ENCODE measurements at places on chromosomes 5 and 9.

DNA sequence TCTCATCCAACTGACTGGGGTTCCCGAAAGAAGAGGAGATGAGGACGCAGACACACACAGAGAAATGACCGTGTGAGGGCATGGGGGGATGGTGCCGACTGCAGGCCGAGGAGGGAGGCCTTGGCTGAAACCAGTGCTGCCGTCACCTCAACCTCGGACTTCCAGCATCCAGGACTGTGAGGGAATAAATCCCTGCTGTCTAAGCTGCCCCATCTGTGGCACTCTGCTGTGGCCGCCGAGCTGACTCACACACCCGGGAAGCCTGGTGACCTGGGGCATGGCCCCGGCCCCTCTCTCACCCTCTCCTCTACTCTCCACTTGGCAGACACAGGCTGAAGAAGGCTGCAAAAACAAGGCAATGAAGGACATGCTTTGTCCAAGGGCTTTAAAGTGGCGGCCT is 4.4 kb upstream of the COL5A1 start:
- DNase-seq, result no peak

DNA sequence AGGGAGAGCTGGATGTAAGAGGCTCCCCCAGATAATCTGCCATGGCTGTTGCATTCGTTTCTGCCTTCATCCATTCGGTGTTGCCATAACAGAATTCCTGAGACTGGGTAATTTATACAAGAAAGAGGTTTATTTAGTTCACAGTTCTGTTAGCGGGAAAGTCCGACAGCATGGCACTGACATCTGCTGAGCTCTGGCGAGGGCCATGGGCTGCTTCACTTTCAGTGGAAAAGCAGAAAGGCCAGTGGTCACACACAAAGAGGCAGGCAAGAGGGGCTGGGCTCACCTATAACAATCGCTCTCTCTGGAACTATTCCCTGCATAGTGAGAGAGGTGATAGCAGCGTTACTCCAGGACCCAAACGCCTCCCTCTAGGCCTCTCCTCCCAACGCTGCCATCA is 305.9 kb downstream of the MLLT3 start:
- no peak for DNase-seq

DNA sequence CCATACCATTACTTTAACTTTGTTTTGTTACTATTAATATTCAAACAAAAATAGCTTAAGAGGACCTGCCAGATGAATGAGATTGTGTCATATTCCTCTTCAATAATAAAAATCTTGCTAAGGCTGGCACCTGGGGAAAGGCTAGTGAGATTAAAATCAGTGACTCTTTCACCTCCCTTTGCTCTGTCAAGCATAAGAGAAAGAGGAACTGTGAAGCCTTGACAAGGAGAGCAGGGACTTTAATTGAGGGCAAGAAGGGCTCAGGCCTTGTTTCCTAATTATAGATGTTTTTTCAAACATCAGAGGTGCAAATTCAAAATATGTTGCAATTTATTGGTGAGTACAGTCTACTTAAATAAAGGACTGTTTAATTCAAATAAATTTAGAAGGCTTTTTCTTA is 91.7 kb downstream of the SPATA31D1 start:
- DNase-seq, result no peak

GRCh38 chr5:65825408-65826328 is 100.7 kb upstream of the ERBIN start:
- no peak for DNase-seq

DNA sequence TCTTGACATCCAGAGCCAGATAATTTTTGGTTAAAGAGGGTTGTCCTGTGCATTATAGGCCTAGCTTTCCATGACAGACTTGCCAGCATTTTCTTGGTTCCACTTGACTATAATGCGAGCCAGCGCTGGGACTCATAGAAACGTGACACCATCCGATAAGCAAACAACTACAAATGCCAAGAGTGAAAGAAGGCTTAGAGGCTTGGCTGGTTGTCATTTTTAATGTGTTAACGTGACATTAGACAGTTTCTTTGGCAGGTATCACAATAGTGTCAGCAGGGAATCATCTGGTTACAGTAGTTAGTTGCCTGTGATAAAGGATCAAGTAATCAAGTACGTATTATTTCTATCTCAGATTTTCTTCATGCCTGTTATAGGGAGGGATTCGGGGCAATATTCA is 20.0 kb upstream of the LIFR start:
- no peak for DNase-seq

- DNase-seq, result no peak
Measured at GRCh38 chr9:75946766-75947165, 56.3 kb downstream of the PCSK5 start.

DNA sequence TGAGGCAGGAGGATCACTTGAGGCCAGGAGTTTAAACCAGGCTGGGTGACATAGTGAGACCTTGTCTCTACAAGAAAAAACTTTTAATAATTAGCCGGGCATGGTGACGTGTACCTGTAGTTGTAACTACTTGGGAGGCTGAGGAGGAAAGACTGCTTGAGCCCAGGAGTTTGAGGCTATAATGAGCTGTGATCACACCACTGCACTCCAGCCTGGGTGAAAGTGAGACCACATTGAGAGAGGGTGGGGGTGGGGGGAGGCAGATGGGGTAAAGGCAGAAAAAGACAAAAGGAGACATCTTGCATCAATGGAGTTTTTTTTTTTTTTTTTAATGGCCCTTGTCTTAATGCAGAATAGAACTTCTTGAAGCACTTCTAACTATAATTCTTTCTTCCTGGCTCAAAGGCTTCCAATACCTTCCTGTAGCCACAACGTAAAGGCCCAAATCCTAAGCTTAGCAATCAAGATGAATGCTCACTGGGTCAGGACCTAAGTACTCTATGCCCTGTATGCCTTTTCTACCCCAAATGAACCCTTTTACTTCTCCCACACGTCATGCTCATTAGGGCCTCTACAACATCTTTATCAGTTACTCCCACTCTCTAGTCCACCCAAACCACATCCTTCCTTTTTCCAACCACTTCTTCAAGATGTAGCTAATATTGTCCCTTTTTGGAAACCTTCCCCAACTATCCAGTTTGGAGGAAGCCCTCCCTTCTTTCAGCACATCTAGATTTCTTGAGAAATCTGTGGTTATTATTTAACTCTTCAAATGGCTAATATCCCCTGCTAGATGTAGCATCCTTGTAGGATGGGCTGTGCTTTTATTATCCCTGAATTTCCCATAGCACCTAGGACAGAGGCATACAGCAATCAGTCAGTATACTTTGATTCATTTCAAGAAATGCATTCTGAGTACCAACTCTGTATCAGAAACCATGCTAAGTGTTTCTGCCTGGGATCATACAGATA is 40.8 kb downstream of the CSF2 start:
- no peak for DNase-seq

- DNase-seq, result no peak
Measured at GRCh38 chr5:81631124-81631523, 119.8 kb downstream of the SSBP2 start.
